ENCODE measurements at places on chromosomes 1 and 21.

- DNase-seq: no peak
Observed at GRCh38 chr1:189764391-189765320, 713.0 kb downstream of the BRINP3 start.

GRCh38 chr1:117366177-117367045 lies 838 bp upstream of the MAN1A2 start:
- DNase-seq: peak; percentile 63

DNA sequence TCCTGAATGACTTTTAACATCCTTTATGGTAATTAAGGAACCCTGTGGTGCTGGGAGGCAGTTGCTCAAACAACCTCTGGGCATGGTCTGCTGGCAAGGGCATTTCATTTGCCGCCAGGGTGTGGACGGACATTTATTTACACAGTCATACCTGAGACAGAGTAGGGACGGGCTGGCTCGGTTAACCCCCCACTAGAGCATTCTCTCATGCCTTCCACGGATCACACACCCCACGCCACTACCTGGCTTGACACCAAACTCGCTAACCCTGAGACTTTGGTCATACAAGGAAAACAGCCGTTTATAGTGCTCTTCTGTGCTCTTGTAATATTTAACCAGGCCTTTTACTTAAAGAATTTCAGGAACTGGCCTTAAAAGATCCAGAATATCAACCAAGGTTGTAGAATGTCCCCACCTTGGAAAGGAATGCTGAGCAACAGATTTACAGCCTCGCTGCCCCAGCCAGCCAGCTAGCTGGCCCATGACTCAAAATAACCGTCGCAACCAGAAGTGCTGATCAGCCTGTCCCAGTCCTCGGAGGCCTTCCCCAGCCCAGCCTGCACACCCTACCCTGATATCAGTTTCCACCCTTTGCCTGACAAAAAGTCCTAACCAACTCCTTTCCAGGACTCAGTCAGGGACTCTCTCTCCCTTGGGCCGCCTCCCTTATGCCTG lies 6.5 kb upstream of the PDXK start:
- no peak for DNase-seq

DNA sequence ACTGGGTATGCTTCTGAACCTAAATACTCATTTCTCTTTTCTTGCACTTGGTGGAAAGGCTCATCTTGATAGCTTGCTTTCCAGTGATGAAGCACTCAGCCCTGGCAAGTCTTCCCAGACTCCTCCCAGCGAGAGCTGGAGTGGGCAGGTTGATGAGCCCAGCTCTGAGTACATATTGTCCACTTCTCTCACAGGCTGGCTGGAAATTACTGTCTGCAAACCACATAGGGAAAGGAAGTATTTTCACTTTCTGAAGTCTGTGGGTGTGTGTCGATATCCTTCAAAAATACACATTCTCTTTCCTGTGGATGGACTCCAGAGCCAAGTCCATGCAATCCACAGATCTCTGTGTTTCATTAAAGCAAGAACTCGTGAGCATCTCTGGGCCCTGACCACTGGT lies 38.7 kb upstream of the CNTN2 start:
- DNase-seq: no peak

- DNase-seq: peak; percentile 49
Observed at GRCh38 chr1:116151739-116152576, 40.8 kb downstream of the MAB21L3 start.

- no peak for DNase-seq
Observed at GRCh38 chr1:82775406-82776000, 974.8 kb downstream of the ADGRL2 start.

- DNase-seq: no peak
Observed at GRCh38 chr1:108583757-108584427, 24.0 kb downstream of the EEIG2 start.

GRCh38 chr1:87840767-87841166 lies 512.1 kb downstream of the LMO4 start:
- no peak for DNase-seq

GRCh38 chr1:25433389-25434186 lies 2.9 kb downstream of the MACO1 start:
- no peak for DNase-seq

All from activated T-helper 1 cell treated with anti-CD3 and anti-CD28 coated beads, Interleukin-2, amount 50 U/mL, for 16 hours (primary cell).